Stimulated activated CD4-positive, alpha-beta T cell treated with anti-CD3 and anti-CD28 coated beads, Interleukin-1b, Interleukin-23, amount 100 ng/mL, for 1 hour (primary cell): ENCODE measurements at places on chromosomes 7 and 10.

DNA sequence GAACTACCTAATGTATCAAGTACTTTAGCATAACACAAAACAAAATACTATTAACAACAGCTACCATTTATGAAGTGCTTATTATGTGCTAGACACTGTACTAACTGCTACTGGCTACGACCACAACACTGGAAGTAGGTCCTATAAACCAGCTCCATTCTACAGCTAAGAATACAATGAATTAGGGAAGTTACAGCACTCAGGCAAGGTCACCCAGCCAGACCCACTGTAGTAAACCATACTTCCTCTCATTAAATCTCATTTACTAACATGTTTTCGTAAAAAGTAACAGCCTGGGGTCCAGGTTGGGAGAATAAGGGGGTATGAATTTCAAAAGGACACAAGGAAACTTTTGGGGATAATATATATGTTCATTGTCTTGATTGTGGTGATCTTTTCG, 25.4 kb downstream of the NAPEPLD start:
- DNase-seq = no peak

- DNase-seq = no peak
These were observed 15.8 kb upstream of the BNIP3 start for GRCh38 chr10:131997366-131998049.

DNA sequence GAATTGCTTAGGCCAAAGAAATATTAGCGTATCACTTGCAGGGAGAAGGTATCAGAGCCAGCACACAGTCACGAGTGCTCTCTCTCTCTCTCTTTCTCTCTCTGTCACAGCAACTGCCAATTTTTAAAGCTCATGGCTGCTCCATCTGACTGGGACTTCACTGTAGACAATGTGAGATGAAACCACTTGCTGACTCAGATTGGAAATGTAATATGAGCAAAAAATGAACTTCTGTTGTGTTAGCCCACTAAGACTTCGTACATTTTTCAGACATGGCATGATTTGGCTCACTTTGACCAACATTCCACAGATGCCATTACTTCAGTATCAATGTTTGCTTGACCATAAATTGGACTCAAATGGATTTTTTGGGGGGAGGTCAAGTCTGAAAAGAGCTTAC, 68.1 kb downstream of the DGKB start:
- no peak for DNase-seq

DNA sequence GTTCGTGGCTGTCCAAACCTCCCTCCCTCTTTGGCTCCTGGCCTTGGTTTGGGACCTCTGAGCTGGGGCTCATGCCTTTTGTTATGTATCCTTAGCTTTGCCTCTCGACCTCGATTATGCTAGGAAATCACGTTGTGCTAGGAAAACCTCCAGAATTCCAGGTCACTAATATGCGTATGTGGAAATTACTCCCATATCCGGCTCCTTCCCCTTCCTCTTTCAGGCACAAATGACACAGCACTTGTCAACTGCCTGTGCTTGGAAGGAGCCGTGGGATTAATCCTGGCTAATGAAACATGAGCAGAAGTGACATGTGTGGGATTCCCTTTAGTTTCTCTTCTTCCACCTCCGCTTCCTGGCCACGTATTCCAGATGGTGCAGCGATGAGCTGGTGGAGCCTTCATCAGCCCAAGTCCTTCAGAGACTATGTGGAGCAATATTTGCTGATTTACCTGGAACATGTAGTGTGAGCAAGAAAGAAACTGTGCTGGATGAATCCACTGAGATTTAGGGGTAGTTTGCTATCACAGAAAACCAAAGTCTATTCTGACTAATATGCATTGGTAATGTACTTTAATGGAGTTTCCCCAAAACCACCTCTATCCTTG, 149.2 kb downstream of the REEP3 start:
- no peak for DNase-seq

DNA sequence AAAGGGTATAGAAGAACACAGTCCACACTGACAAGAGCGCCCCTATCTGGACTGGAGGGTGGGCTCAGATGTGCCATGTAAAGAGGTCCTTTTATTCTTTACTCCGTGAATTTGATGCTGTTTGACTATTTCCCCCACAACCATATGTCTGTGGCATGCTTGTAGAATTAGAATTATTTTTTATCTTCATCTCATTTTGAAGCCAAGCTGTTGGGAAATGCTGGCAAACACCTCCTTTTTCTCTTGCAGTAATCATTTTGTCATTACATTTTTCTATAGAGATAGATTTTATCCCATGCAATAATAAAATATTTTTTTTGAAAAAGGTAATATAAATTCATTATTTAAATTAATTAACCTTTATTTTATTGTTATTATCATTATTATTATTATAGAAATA, 926.6 kb upstream of the AUTS2 start:
- no peak for DNase-seq

DNA sequence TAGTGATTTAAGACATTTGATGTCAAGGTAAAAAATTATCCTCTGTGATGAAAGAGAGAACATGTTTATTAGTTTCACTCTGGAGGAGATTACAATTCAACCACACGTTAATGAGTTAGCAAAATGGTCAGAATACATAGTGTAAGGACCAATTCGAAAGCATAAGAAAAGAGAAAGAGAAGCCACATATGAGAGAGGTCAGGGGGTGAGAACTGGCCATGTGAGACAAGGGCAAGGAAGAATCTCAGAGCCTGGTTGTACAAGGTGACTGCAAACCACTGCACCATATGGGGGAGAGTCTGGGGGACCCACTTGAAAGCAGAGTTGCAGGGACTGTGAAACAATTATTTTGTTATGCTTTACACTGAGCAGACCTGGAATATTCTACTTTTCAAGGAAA, 27.7 kb upstream of the BET1 start:
- no peak for DNase-seq

GRCh38 chr10:18601321-18601720, 50.1 kb downstream of the NSUN6 start:
- no peak for DNase-seq

- DNase-seq = no peak
These were observed 6.9 kb downstream of the C10orf105 start for GRCh38 chr10:71712572-71713134.

- DNase-seq = no peak
These were observed 26.3 kb downstream of the GTF2I start for GRCh38 chr7:74683799-74684198.

- DNase-seq = no peak
These were observed 39.7 kb upstream of the UCN3 start for GRCh38 chr10:5325076-5325475.

DNA sequence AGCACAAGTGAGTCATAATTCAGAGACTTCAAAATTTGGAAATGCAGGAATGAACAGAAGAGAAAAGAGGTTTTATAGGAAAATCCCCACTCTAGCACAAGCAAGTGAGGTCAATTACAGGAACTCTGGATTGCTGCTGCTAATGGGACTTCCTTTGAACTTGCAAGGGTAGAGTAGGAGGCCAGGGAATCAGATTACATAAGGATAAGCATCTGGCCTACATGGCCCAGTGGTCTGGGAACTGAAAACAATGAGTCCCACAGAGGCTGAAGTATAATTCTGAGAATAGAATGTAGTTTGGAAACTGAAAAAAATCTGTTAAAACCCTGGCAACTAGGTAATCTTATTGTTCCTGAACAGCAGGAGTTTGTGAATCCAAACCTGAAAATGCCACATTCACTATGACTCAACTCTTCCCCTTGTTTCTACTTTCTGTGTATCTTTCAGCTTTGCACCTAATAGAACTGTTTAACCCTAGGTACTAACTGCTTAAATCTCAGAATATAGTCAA, 66.5 kb downstream of the CTNNA3 start:
- DNase-seq = no peak

DNA sequence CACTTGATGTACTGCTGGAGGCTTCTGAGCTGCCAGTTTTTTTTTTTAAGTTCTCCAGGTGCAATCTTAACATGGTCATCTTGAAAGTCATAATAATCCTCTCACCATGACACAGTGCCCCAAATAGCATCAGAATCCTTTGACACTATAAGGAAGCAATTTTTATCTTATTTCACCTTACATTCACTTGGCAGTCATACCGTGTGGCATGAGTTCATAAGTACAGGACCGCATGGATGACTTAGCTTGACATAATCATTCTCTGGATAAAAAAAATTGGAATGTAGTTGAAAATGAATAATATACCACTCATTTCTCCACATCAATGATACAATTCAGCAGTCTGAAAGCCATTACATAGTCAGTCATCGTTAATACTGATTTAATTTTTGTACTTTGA, 25.6 kb upstream of the TMEM196 start:
- DNase-seq = no peak

- DNase-seq = no peak
These were observed 314.8 kb downstream of the POM121L12 start for GRCh38 chr7:53350241-53350640.

GRCh38 chr10:47078393-47079203, 167.4 kb downstream of the PTPN20 start:
- DNase-seq = no peak

DNA sequence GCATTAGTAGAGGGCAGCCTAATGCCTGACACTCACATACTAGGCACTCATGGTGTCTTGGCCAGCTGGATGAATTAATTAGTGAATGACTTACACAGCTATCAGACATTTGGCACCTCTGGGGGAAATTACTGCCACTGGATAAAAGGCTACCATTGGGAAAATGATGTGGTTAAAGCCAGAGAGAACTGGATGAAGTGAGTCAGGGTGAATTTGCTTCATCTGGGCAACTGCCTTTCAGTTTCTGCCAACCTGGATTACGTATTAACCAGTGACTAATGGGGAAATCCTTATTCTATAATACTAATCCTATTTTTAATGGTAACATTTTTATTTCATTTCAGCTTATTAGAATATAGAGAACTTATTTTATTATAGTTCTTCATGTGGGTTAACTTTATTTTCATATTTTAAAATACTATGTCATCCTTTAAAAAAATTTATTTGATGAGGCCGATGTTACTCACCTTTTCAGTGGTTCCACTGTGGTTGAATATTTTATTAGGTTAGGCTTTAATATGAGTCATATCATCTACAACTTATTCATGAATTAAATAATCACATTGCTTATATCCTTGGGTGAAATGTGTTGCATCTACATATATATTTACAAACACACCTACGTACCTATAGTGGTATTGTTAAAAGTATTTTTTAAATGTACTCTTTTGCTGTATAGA, 85.6 kb upstream of the CAPZA2 start:
- DNase-seq = no peak

- no peak for DNase-seq
These were observed 19.9 kb downstream of the PPP2R2D start for GRCh38 chr10:131920693-131921092.
